Activated CD4-positive, alpha-beta T cell treated with anti-CD3 and anti-CD28 coated beads, Interleukin-2, amount 50 U/mL, for 4 hours (primary cell): ENCODE measurements at places on chromosomes 7 and 10.

GRCh38 chr10:112247791-112248190 is 35.4 kb upstream of the TECTB start:
- no peak for DNase-seq

GRCh38 chr10:102919992-102920739 is 2.1 kb downstream of the CNNM2 start:
- DNase-seq, result no peak

DNA sequence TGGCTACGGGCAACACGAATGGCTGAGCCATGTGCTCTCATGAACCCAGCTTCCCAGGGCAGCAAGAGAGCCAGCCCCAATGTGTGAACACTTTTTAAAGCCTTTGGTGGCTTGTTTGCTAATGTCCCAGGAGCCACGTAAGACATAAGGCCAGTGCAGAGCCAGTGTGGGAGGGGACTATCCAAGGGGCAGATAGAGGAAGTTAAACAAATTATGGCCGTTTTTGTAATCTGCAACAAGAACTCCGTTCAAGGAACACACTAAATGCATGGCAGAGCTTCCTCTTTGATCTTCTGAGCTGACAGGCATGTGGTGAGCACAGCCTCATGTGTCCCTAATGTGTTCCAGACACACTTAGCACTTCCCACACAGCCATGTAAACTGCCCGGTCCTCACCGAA is 133.3 kb downstream of the TEX36 start:
- no peak for DNase-seq

DNA sequence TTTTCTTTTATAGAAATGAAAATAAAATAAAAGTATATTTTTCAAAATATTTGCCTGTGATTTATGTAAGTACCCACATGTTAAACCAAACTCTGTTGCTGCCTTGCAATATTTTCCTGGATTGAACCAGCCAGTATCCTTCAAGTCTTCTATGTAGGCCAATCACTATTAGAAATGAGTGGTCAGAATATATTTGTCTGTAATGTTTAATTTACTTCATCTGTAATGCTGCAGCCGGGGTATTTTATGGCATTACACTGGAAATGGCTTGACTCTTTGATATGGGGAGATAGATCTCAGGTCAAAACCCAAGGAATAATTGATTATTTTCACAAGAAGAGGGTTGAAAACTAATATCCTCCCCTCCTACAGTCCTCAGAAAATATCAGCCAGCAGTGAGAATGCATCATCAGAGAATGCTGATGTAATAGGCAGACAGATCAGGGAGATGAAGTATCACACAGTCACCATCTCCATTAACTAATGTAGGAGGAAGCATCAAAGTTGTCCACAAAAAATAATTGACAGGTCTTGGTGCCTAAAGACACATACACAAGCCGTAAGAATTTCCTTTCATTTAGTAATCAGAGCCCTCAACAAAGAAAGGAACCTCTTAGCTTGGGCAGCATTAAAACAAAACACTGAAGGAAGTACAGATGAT is 82.5 kb downstream of the VWDE start:
- no peak for DNase-seq

- DNase-seq, result no peak
These were observed 265.4 kb downstream of the SKIDA1 start for GRCh38 chr10:21260066-21260465.

DNA sequence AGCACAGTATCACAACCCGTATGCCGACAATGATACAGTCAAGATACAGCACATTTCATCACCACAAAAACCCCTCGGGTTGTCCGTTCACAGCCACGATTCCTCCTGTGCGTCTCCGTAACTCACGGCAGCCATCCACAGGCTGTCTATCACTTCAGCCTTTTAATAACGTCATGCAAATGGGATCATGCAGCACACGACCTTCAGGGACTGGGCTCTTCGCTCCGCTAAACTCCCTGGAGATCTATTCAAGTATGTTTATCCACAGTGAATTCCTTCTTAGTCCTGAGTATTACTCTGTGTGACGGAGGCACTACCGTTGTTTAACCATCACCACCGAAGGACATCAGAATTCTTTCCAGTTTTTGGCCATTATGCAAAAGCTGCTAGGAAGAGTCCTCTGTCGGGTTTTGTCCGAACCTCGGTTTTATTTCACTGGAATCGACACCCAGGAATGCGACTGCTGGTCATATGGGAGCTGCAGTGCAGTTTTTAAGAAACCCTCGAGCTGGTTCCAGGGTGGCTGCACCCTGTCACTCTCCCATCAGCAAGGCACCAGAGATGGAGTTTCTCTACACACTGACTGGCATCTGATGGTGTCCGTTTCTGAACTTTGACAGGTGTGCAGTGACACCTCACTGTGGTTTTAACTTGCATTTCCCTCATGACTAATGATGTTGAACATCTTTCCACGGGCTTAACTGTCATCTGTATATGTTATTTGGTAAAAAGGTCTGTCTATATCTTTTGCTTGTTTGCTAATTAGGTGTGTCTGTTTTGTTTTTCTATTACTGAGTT is 193.6 kb downstream of the MAD1L1 start:
- DNase-seq, result no peak

DNA sequence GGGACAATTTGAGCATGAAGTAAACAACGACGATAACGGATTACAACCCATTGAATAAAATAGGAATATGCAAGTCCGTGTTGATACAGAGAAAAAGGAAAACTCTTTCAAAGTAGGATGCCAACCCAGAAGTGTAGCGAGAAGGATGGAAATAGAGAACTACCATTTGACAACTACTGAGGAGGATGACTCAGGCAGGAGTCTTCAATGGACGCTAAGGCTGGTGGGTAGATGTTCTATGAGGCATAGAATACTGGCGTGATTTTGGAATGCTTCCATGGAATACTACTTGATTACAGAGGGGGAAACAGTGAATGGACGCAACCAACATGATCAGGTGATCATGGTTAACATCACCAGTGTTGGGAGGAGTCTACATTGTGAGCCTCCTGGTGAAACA is 828 bp upstream of the CFAP70 start:
- DNase-seq, result no peak

DNA sequence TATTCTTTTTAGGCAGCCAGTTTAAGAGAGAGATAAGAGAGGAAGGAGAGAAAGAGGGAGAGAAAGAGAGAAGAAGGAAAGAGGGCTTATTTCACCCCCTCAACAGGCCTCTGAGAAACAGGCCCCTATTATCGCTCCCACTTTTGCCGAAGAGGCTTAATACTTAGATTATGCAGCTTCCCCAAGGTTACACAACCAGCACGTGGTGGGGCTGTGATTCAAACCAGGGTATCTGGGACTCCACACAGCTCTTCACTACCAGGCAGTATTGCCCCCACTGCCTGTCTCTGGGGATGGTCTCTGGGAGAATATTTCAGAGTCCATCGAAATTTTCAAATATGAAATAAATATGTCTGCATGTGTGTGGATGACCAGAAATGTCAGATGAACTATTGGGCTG is 3.0 kb downstream of the GIMAP1 start:
- no peak for DNase-seq

GRCh38 chr10:119801998-119802538 is 70.6 kb downstream of the MCMBP start:
- no peak for DNase-seq

GRCh38 chr7:10315881-10316280 is 657.8 kb upstream of the PHF14 start:
- DNase-seq, result no peak

DNA sequence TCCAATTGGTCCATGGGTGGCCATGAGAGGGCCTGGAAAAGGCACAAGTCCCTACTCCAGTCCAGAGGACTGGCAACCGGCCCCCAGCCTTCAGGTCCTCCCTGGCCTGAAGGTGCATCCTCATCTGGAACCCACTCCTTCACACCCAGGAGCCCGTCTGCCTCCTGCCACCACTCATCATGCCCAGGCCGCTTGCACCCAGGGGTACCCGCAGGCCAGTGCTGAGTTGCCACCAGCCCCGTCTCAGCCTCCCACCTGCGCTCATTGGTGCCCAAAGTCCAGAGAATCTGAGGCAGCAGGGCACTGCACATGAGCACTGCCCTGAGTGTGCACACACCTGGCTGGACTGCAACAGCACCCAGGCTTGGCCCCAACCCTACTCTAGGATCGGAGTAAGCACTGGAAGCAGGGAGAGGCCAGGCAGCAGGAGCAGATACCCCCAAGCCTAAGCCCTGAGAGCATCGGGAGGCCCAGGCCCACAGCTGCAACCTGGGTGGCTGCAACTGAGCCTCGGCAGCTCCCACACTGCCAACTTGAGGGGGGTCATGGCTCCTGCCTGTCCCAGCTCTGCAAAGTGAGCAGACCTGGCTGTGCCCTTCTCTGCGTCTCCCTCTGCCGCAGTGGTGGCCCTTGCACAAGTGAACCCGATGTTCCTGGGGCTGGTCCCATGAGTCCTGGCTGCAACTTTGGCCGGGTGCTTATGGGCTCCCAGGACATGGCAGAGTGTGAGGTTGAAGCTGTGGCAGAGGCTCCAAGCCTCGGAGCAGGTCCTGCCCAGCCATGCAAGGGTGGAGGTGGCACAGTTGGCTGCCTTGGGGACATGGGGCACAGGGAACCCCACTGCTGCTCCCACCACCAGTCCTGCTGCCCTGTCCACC is 44.3 kb downstream of the TCERG1L start:
- DNase-seq, result no peak

DNA sequence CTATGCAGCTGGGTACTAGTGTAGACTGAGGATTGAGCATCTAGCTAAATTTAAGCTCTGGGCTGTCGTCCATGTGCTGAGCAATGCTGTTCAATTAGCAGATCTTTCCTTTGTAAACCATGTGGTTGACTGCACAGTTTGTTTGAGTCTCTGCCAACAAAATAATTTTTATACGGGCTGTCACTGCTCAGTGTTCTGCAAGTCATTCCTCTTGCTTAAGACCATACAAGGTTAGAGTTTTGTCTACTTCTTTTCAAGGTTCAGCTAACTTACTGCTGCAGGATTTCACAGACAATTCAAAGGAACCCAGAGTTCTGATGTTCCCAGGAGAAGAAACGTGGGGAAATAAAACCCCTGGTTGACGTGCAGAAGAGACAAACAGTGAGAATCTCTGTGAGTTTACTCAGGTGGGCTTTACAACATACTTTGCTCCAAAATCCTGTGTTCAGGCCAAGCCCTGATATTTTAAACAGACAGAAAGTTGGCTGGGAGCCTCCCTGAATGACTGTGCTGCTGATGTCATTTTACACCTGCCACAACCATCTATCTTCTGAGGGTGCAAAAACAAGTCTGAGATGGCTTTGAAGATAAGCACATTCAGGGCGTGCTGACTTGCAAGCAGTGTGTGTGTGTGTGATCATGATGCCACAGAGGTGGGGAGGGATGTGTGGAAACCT is 177.1 kb upstream of the SVIL start:
- no peak for DNase-seq

DNA sequence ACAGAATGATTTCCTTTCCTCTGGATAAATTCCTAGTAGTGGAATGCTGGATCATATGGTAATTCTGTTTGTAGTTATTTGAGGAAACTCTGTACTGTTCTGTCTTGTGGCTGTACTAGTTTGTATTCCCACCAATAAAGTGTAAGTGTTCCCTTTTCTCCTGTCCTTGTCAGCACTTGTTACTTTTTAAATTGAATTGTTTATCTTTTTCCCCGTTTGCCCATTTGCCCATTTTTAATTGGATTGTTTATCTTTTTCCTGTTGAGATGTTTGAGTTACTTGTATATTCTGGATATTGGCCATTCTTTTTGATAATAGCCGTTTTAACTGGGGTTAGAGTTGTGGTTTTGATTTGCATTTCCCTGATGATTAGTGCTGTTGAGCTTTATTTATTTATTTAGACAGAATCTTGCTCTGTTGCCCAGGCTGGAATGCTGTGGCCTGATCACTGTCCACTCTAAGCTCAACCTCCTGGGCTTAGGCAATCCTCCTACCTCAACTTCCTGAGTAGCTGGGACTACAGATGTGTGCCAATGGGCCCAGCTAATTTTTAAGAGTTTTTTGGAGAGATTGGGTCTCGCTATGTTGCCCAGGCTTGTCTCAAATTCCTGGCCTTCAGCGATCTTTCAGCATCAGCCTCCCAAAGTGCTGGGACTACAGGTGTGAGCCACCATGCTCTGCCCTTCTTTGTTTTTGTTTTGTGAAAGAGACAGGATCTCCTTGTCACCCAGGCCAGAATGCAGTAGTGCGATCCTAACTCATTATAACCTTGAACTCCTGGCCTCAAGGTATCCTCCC is 23.0 kb downstream of the BMPR1A start:
- no peak for DNase-seq

- DNase-seq, result no peak
These were observed 23.6 kb upstream of the PRSS37 start for GRCh38 chr7:141864765-141865447.

DNA sequence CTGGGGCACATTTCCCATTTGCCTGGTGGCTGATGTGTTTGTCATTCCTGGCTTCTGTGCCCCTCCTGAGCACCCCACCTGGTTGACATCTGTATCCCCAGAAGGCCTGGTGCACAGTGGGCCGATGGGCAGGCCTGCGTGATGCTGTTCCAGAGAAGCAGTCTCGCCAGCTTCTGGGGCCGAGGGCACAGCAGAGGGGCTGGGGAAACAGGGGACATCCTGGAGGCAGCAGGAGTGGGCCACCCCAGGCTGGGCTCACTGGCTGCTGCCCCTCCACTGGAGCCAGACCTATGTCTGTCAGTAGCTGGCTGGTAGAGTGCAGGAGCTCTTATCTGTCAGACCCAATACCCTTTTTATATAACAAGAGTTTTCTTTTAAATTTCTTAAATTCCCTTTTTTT is 896 bp upstream of the MYL7 start:
- no peak for DNase-seq

DNA sequence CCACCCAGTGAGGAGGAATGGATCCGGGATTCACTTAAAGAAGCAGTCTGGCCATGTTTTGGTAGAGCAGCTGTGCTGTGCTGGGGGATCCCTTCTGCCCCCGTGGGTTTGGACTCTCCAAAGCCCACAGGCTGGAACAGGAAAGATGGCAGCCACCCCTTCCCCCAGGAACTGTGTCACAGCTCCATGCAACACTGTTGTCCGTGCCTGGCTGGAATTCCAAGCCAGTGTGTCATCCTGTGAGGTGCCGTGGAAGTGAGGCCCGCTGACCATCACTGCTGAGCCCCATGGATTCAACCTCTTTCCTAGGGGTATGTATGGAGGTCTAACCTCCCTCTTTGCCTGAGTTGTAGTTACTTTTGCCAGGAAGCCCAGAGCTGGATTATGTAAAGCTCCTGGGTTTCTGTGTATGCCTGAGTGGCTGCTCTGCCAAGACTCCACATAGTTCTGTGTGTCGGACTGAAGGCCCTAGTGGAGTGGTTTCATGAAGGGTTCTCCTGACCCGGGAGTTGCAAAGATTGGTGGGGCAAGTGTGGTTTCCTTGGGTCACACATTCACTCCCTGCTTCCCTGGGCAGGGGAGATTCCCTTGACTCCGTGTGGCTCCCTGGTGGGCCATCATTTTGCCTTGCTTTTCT is 35.1 kb upstream of the PCGF5 start:
- DNase-seq, result no peak
